ENCODE measurements at places on chromosomes 5 and 9.

- DNase-seq: peak; percentile 22
Measured at GRCh38 chr9:110257097-110257841, 962 bp upstream of the TXN start.

GRCh38 chr5:135190416-135191083 lies 156.5 kb upstream of the PITX1 start:
- DNase-seq: no peak

DNA sequence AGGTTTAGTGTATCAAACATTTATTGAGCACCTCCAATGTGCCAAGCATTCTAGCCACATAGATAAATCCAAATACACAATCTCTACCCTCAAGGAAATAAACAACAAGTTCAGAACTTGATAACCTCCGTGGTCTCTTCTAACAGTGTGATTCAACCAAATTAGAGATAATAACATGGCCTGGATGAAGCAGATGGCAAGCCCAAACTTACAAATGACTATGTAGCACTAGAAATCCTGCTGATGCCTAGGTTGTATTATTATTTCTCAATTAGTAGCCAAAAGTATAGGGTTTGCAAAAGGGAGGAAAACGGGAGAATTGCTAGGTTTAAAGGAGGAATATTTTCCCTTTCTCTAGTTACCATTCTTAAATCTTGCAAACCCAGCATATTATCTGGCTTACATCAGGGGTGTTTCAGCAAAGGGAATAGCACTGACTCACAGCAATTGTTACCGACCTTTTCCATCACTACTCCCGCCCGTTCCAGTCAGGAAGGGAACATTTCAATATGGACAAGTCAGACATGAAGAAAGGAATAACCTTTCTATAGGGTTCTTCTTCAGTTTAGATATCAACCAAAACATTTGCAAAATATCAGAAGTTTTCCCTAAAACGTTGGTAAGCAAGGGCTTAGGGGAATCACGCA lies 2.3 kb downstream of the DPYSL3 start:
- peak; percentile 72 for DNase-seq

GRCh38 chr9:137550231-137550621 lies at the start of gene PNPLA7:
Gene PNPLA7, minus strand, starts transcription at chr9:137550402. Its CDS starts 205 bp downstream, at chr9:137550197.
- DNase-seq: peak; percentile 97

DNA sequence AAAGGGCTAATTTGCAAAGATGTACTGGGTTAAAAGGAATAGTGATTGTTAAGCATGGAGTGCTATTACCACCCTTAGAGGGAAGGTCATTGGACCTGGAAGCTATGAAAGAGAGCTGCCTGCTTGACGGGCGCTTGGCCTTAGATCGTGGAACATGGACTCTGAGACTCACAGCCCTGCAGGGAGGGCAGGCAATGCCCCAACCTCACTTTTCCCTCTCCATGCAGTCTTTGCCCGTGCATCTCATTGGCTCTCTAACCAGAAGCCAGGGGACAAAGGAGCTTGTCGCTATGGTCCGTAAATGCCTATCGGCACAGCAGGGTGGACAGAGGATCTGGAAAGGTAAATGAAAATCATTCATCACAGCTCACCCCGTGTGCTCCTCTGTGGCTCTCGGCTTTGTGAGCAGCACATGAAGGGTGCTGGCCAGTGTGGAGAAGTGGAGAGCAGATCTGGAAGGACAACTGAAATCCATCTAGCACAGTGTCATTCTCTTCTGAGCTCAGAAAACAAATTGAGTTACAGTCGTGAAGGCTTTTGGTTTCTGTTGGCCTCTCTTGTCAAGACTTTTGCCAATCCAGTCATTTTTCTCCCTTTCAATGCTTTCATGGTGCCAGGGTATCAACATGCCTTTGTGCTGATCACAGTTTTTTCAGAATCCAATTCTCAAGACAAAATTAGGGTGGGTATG lies 186.2 kb downstream of the SNX18 start:
- peak; percentile 67 for DNase-seq

GRCh38 chr9:101620452-101620851 lies 25.7 kb upstream of the PPP3R2 start:
- no peak for DNase-seq

DNA sequence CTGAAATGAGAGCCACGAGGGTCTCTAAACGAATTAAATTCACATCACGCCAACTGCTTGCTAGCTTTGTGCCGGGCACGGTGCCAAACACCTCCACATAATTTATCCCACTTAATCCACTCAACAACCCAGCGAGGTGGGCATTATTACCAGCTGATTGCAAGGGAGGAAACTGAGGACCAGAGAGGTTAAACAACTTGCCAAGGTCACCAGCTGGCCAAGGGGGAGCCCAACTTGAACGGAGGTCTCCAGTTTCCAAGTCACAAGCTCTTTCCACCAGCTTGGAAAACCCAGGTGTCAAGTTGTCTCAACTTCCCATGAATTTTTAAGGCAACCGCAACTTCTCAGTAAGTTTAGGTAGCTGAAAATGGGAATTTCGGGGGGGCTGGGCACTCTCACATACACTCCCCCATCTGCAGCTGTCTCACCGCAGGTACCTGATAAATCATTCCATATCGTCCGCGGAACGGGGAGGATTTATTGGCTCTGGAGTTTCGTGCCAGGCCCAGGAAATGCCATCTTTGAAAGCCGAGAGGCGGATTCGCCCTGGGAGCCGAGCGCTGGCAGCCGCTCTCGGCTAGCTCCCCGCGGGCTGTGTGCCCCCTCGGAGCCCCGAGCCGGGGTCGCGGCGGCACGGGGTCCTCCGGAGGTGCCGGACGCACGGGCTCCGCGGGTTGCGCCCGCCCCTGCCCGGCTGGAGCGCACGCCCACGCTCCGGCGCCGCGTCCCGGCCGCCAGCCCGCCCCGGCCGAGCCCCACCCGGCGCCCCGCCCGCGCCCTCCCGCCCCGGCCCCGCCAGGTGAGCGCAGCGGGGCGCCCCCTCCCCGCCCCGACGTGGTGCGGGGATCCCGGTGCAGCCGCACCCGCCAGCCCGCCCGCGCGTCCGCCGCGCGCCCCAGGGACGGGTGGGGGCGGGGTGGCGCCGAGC lies 617 bp downstream of the PTPN3 start:
- peak; percentile 81 for DNase-seq

All from NCI-H69 (cell line).